ENCODE measurements at places on chromosomes 2 and 18.

DNA sequence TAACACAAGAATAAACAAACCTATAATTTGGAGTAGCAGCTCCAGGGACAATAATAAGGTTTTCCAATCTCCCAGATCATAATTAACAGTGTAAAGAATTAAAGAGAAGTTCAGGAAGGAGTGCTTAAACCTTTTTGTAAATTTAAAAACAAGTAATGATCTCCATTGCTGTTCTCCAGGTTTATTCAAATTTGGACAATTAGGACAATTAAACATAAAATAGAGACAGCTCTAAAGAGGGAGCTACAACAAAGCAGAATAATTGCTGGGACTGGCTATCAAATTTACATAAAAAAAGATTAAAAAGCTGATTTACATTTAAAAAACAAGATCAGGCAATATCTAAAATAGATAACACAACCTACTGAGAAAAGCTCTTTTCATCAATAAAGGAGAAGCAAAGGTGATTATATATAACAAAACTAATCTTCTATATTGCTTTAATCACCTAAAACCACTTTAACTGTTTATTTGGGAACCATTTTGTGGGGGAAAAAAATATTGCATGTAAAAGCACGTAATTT, 80.1 kb upstream of the CREB1 start:
- peak; percentile 9 for DNase-seq

GRCh38 chr18:686339-687111, 25.9 kb downstream of the ENOSF1 start:
- no peak for DNase-seq

GRCh38 chr2:239774933-239775622, 250.1 kb downstream of the NDUFA10 start:
- no peak for DNase-seq

GRCh38 chr2:190904640-190905261, 24.1 kb downstream of the GLS start:
- no peak for DNase-seq

DNA sequence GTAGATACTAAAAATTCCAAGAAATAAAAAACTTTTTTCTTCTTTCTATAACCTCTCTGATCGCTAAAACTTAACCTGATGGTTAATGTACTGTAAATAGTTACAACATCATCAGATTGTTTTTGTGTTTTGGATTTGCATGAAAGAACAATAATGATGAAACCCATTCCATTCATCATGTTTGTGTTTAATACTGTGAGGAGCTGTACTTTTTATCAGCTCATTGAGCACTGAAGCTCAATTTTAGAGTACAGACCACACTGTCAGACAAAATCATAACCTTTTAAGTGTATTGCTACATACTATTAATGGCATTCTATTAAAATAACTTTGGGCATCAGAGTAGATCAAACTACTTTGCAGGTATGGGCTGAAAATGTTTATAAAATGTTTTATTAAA, 14.8 kb upstream of the BBS5 start:
- DNase-seq = no peak

DNA sequence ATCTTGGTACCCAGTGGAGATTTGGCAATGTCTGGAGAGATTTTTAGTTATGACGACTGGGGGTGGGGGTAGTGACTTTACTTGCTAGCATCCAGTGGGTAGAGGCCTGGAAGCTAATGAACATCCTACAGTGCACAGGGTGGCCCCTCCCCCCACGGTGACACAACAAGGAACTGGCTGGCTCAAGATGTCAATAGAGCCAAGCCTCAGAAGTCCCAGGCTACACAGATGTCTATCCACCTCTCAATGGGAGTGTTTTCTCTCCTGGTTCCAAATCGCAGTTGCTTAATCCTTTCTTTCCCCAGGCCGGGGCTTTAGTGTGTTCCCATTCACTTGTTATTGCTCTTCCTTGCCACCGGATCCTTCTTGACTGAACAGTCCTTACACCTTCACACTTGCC, 9.3 kb upstream of the CCBE1 start:
- DNase-seq = no peak

GRCh38 chr2:239463541-239464165, 62.8 kb upstream of the HDAC4 start:
- peak; percentile 69 for DNase-seq

DNA sequence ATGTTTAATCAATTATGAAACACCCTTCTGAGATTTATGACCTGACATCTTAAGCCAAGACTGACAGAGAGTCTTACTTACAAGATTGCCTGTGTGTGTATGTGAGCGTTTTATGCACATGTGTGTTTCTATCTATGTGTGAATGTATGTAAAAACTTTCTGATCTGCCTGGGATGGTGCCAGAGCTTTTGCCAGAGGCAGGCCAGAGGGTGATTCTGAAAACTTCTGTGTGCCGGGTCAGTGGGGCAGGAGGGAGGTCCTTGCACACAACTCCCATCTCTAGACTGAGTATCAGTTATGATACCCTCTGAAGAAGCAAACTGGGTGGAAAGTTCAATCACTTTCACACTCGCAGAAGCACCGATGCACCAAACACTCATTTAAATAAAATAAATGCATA, 335.0 kb upstream of the NT5C1B start:
- no peak for DNase-seq

- no peak for DNase-seq
Observed at GRCh38 chr18:4394700-4395099, 60.4 kb downstream of the DLGAP1 start.

- no peak for DNase-seq
Observed at GRCh38 chr18:6682437-6683111, 46.9 kb upstream of the ARHGAP28 start.

DNA sequence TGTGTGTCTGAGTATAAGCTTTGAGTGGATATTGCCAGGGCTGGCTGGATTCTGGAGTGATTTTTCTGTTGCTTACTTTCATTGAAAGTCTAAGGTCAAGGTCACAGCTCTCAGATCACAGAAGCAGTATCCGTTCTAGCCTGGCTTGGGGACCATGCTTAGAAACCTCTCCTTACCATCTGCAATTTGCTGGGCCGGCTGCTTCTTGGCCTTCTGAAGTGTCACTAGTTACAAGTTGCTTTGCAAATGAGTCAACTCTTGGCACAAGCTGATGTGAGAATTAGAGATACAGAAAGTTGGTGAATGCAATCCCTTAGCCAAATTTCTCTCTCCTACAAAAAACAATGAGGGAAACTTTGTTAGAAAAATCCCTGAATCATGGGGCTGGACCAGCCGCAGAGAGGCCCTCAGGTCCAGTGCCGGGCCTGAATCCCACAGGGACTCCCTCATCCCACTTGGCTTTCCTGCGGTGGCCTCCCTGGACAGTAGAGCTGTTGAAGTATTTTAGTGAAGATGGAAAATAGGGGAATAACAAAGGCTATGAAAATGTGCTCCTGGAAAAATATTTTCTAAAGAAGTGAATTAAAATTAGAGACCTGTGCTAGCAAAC, 92.7 kb upstream of the CNGA3 start:
- no peak for DNase-seq

DNA sequence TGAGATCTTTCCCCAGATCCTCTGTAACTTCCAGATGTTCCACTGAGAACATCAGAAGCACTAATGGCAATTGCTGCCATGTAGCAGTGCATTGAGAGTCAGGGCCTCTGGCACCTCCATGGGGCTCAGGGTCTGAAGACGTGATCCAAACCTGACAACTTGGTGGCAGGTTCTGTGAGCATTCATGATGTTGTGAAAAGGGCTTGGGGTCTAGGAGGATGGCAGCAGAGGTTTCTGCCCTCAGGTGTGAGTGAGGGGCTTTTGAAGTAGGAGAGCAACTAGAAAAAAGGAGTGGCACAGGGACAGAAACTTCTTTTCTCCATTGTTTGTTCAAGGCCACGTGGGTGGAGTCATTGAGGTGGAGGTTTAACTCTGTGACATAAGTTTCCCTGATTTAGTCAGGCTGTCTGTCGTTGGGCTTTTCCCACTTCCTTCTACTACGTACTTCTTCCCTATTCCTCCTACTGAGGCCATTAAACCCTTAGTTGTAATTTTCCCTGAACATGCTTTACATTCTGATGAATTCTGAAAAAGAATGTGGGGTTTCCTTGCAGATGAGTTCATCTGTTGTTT, 13.1 kb downstream of the CFLAR start:
- no peak for DNase-seq

DNA sequence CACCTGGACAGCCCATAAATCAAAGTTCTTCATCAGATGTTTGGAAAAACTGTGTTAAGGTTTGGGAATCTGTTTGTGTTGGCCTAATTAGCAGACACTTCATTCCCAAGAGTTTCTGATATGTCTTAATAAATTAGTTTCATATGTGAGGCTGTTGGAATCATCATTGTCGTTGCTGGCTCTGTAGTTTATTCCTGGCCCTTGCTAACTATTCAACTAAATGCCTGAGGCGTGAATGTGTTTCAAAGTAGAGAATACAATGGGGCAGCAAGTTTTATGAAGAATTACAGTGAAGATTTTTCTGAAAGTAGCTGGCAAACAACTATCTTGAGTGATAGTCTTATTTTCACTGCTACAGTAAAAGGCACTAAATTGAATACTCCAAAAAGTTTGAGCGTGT, 141.1 kb downstream of the PARD3B start:
- DNase-seq = no peak

- DNase-seq = no peak
Observed at GRCh38 chr2:101688261-101688660, 9.2 kb upstream of the MAP4K4 start.

DNA sequence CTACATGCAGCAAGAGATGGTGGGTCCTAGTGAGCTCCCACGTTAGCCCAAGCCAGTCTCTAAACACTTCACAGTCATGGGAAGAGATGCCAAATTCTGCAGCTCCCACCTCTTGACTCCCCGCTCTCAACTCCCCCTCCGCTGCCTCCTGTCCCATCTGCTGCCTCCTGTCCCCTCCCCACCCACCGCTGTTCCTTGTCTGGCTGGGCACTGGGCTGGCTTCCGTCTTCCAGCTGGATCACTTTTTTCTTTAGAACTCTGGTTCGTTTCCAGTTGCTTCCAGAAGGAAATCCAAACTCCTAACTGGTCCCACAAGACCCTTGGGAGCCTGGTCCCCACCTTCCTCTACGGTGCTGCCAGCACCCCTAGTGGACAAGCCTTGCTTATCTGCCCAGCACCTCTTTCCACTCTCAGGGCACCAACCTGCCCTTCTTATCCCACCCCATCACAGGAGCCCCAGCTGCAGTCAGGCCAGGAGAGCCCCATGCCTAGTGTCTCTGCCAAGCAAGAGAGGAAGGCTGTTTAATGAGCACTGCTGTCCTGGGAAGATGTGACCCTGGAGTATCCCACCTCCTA, 12.1 kb upstream of the TWIST2 start:
- DNase-seq = no peak

DNA sequence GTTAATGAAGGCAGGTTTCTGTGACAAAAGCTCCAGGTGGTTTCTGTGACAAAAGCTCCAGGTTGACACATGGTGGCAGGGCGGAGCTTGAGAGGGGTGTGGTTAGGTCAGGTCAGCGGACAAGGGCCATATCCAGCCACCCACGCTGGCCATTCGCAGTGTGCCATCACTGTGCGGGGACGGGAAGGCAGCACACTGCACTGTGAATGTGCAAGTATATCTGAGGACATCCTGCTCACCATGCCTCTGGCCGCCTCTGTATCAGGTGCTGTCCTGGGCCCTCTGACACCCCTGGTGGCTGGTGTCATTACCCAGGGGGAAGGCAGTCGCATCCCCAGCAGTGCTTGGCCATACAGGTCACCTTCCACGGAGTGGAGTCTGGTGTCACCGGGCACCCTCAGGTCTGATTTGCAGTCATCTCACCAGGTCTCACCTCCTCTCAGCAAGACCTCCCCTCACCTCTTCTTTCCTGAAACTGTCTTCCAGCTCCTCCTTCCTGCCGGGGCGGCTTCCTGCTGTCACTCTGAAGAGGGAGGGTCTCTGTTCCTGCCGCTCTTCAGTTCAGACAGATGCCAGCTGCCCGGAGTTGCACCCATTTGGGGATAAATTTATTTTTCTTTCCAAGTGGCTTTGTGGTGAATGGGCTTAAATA, 34.9 kb downstream of the CTIF start:
- DNase-seq = peak; percentile 43

- DNase-seq = peak; percentile 13
Observed at GRCh38 chr2:79511320-79511951, 1.4 kb upstream of the CTNNA2 start.

- no peak for DNase-seq
Observed at GRCh38 chr2:135152361-135152760, 100.3 kb downstream of the RAB3GAP1 start.

DNA sequence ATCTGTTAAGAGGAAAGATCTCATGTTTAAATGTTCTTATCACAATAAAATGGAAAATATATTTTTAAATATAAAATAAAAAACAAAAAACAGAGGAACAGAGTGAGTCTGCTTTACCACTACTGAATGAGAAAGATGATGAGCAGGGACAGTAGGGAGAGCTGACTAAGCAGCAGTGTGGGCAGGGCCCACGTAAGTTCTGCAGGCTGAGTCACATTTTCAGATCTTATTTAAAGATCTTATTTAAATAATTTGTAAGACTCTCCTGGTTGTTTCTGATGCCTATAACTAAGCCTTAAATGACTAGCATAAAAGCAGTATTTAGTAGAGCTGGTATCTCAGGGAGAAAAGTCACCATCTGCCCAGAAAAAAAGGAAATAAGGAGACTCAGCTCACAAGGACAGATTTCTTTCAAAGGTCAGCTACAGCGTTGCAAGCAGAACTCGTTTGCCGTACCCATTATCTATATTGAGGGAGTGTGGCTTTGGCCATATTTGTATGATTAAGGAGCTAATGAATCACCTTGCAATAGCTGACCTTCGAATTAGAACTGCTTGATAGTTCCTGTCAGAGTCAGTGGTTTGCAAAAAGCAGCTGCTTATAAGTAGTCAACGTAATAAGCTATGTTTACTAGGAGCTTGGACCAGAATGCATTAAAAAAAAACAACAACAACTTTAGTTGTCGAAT, 322.1 kb upstream of the CHAC2 start:
- no peak for DNase-seq
